ENCODE measurements at places on chromosomes 3 and 15. TPM values are rescaled to one million over a fixed set of nuclear protein-coding genes. Genes with fewer than 3 reads are reported as not detected.

- DNase-seq, result no peak
Observed at GRCh38 chr3:126424039-126424717, 29.5 kb downstream of the CFAP100 start.

Gene DUOXA2
- not detected for total RNA-seq

GRCh38 chr3:12175844-12176453 lies 17.2 kb upstream of the TIMP4 start:
- DNase-seq, result peak; percentile 30

DNA sequence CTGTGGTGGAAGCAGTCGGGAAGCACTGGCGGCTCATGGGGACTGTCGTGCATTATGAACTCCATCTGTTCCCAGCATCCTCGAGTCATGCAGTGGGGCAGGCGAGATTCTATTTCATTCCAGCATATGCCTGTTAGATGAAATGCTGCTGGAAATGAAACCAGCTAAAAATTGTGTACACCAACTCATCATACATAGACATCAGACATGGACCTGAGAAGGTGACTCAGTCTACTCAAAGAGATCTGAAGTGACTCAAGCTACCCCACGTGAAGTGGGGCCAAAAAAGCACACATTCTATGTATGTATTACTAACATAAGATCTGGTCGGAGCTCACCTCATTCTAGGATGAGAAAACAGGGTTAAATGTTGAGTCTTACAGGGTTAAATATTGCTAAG lies 47.5 kb upstream of the FAM98B start:
- DNase-seq, result no peak

- no peak for DNase-seq
Observed at GRCh38 chr3:133293397-133294110, 106.3 kb upstream of the BFSP2 start.

DNA sequence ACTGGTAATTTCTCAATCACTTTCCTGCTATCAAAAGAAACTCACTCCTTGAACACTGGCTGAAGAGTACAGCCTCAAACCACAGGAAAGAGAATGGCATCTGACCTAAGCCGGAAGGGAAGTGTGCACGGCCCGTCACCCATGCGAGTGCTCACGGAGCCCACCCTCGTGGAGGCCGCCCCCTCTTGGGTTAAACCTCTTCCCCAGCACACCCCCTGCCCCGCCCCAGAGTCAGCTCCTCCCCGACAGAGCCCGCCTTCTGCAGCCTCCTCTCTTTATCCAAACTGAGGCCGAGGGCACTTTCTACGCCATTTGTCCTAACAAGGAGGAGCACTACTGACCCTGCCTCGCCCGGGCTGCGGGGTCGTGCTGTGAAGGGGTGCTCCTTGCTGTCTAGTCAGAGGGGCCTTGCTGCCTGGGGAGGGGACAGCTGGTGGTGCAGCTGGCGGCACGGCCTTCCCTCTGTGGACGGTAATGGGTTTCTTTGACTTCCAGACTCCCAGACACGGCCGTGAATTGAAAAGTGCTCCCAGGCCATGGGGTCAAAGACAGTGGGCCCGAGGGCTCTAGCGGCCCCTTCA lies 137.7 kb downstream of the NSMCE3 start:
- no peak for DNase-seq

DNA sequence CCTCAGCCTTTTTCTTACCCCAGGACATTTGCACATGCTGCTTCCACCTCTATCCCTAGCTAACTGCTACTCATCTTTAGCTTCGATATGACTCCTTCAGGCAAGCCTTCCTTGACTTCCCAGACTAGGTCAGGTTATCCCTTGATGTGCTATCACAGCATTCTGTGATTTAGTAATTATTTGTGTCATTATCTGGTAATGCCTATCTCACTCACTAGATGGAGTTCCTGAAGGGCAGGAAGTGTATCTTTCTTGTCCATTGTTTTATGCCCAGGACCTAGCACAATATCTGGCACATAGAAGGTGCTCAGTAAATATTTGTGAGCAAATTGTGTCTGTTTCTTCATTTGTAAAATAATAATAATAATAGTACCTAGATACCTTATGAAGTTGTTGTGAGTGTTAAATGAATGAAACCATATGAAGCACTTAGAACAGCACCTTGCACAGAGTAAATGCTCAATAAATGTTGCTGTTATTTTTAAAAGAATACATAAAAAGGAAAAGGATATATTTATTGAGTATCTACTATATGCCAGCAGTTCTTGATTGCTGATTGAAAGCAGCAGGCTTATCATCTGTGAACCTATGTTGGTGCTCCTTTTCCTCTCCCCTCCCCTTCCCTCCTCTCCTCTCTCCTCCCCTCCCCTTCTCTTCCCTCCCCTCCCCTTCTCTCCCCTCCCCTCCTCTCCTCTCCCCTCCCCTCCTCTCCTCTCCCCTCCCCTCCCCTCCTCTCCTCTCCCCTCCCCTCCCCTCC lies 31.5 kb downstream of the SQOR start:
- DNase-seq, result no peak

DNA sequence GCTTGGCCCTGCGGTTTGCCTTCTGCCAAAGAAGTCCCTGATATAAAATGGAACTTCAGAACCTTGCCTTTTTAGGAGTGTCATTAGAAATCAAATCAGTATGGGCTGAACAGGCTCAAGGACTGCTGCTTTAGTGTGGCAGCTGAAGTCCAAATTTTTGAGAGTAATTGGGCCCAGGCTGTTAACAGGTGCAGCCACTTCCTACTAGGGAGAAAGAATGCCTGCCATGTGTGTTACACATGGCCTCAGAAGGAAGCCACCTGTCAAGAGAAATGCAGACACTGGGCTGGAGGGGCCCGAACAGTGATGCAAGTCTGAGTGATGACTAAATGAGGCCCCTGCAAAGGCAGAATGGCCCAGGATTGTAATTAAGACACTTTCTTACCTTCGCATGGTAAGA lies 786.7 kb upstream of the CFAP20DC start:
- no peak for DNase-seq

Measured in Caki2 (cell line).